ENCODE measurements at places on chromosomes 3 and 15.

- no peak for DNase-seq
Observed at GRCh38 chr3:182861348-182861747, 68.0 kb downstream of the ATP11B start.

GRCh38 chr15:95698951-95699350 lies 631.5 kb upstream of the NR2F2 start:
- no peak for DNase-seq

GRCh38 chr15:23561914-23562313 lies 3.6 kb upstream of the MKRN3 start:
- DNase-seq, result no peak

DNA sequence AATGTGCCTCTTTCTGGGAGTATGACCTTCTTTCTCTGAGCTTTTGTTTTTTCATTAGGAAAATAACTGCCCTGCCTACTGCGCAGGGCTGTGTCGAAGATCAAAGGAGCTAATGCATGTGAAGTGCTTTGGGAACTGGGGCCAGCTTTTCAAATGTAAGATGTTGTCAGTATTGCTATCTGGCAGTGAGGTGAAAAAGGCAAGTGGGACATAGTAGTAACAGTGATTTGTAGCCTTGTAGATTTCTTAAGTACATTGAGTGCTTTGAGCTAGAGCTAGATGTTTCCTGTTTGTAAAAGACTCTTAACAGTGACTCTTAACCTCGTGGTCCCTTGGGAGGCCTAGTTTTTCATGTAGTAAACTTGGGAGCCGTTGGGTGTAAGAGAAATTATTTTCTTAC lies 126.5 kb downstream of the ECT2 start:
- DNase-seq, result no peak

GRCh38 chr3:68878322-68878721 lies 54.0 kb downstream of the TAFA4 start:
- peak; percentile 40 for DNase-seq

- no peak for DNase-seq
Observed at GRCh38 chr3:165513715-165514701, 317.8 kb upstream of the SLITRK3 start.

DNA sequence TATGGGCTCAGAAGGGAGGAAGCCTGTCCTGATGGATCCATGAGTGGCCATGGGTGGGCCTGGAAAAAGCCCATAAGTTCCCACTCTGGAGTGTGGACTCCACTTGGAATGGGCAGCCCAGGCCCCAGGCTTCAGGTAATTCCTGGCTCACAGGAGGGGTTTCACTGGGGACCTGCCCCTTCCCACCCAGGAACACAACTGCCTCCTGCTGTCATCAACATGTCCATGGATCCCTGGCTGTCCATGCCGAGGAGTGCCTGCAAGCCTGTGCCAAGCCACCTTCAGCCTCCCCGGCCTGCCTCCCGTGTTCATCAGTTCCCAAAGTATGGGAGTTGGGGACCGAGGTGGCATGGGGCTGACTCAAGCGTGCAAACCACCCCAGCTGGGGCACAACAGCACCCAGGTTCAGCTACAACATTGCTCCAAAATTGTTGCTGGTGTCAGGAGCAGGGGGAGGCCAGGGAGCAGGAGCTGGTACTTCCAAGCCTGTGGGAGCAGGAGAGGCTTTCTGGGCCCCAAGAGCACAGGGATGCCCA lies 470.9 kb upstream of the ARL6 start:
- no peak for DNase-seq

DNA sequence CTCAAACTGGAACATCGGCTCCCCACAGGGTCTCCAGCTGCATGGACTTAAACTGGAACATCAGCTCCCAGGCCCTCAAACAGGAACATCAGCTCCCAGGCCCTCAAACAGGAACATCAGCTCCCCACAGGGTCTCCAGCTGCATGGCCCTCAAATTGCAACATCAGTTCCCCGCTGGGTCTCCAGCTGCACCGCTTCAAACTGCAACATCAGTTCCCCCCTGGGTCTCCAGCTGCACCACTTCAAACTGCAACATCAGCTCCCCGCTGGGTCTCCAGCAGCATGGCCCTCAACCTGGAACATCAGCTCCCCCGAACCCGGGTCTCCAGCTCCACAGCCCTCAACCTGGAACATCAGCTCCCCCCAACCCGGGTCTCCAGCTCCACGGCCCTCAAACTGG lies 82.0 kb downstream of the TFRC start:
- no peak for DNase-seq

GRCh38 chr15:87732976-87733375 lies 523.6 kb downstream of the NTRK3 start:
- no peak for DNase-seq

DNA sequence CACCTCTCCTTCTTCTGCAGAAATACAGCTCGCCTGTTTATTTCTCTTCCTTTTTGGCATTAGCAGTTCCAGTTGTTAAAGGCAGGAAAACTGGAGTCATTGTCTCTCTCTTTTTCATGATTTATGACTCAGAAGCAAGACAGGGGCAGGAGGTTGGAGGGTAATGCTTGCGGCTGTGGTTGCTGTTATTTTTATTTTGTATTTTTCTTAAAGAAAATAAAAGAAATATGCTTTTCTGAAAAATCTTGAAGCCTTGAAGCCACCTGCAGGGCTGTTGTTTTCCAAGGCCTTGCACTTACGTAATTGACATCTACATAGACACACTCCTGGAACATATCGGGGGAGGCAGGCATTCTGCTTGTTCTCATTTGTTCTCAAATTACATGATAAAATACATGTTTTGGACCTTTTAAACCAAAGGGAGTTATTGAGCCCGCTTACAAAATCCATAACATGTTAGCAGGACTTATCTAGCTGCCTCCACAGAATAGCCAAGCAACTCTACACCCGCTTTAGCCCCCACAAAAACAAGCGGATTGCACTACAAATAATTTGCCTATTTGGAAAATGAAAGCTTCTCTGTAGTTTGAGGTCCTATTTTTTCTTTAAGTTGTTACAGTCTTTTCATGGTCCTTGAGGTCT lies 1004.6 kb upstream of the NR2F2 start:
- no peak for DNase-seq

DNA sequence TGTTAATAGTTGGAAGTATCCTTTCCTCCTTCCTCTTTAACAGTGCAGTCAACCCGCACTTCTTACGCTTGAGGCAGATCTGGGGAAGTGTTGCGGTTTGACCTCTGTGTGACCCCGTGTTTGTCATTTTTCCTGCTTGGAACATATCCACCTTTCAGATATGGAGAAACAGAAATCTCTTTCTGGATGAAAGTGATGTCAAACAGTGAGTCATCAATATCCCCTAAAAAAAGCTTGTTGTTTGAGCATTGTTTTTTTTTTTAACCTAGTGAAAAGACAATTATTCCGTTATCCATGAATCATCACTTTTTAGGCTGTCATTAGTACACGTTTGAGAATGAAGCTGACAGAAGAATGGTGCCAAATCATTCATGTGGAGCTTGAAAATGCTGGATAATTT lies 293.7 kb downstream of the ARPP21 start:
- DNase-seq, result peak; percentile 12

DNA sequence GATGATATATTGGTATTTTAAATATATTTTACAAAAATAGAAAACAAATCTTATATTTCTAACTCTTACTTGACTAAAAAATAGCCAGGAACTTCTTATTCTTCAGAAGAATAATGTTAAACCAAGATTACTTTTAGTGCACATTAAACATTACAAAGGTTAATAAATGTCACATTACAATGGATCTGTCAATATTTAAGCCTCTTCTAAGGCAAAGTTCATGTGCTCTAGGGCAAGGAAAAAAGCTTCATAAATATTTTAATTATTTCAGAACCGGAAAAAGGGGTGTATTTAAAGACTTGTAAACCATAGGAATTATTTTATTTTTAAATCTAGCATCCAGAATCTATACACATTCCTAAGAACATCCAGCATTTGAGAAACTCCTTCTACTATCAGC lies 166.9 kb upstream of the ROBO2 start:
- no peak for DNase-seq

DNA sequence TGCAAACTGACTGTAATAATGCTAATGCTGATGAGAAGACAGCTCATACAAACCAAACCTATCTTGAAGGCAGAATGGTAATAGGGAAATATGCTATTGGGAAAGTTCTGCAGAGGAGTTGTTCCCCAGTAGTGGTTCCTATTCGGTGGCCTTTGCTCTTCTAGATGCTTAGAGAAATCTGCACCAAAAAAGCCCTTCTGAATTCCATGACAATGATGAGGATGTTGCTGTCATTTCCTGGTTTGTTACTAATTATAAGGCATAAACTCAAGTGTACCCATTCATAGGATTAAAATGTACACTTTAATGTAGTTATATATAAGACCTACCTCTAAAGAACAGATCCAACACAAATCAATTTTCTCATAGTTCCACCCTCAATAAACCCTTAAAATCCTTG lies 30.1 kb downstream of the TOMM70 start:
- no peak for DNase-seq

- DNase-seq, result peak; percentile 39
Observed at GRCh38 chr15:39756806-39757522, 25.7 kb downstream of the FSIP1 start.

DNA sequence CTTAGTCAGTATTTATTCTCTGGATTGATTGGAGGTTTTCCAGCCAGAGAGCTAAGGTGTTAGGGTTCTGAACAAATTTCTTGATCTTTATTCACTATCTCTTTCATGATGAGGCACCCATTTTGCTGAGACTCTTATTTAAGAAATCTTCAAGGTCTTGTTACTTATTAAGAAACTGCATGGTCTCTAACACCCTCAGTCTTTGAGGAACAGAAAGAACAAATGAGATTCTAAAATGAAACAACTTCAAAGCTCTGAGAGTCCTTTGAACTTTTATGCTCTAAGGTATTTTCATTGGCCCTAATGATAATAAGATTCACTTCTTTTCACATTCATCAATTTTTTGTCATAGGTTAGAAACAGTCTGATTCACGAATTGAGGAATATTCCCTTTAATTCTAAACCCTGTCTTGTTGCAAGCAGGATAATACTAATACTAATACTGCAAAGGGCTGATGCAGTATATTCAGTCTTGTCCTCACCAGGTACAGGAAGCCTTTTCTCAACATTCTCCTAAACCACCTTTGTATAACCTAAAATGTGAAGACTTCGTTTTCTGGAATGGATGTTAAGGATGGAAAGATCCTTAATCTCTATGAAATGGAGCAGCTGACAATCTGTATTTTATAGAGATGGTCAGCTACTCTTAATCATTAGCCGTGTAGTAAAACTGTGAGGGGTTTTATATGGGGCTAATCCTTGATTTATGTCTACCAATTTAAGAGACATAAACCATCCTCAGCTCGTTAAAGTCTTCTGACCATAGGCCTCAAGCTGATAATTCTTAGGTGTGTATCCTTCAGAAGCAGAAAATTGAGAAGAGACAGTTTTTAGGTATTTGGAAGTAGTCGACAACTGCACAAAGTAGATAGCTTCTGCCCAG lies 198.3 kb downstream of the OTOL1 start:
- DNase-seq, result no peak

- no peak for DNase-seq
Observed at GRCh38 chr3:14430706-14431451, 28.5 kb downstream of the SLC6A6 start.

All from NCI-H446 (cell line).